Caki2 (cell line): ENCODE measurements at places on chromosomes 2 and 18. TPM values are rescaled to one million over a fixed set of nuclear protein-coding genes. Genes with fewer than 3 reads are reported as not detected.

RNU2-63P gene
- not detected in 2 replicates for total RNA-seq

DNA sequence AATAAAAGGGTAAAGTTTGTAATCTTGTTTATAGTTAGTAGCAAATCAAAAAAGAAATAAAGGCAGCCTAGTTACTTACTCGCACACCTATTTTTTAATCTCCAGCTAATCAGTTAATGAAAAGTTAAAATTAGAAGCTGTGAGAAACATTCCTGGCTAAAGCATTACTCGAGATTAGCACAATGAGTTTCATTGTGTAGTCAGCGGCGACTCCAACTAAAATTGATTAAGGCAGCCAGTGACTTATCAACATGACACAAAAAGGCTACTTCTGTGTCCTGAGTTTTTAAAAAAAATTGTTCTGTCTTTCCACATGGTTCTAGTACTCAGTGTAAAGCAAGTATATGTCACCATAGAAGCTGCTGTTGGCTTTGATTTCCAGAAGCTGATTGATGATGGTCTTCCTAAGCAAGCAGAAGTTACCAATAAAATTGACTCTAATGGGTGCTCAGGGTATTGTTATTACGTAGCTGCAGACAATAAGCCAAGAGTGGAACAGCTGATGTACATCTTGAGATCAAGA lies 159.2 kb downstream of the CPS1 start:
- no peak for DNase-seq

GRCh38 chr2:32962690-32963089 lies 15.9 kb downstream of the LTBP1 start:
- no peak for DNase-seq

DNA sequence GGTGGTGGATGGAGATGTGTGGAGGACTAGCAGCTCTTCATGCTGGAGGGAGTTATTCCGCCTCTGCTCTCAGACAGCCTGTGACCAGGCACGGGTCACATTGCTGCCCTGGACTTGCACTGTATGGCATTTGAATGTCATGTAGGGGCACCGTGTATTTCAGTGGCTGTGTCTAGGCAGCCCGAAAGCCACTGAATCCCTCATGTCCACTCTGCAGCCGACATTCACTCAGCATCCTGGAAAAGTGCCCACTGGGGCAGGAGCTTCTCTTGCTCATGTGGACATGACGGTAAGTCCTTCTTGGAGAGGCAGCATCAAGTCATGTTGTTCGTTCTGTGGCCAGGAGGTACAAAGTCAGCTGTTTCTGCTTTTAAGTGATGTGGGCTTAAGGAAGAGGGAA lies 127.9 kb downstream of the SH3RF3 start:
- DNase-seq = no peak

DNA sequence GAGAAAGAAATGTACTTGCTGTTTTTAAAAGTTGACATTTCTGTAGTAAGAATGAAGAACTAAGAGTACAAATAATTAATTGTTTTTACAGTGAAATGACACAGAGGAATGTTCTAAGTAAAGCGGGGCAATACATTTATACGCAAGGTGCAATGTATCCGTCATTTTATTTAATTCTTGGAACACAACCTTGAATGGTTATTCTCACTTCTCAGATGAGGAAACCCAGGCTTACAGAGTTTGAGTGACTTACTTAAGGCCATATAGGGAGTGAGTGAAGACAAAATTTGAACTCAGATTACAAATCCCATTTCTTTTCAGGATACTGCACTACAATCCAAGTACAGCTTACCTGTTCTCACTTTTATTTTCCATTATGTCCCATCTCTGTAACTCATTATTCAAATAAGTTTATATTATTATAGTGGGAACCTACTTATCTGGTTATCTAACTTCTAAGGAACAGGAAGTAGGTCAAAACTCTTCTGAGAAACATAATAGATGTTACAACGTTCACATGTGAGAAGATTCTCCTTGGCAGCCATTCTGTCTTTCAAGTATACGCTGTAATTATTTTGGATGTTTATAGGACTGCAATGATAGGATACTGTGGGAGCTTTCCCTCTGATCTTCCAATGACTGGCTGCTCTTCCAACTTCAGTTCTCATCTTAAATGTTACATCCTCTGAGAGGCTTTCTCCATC lies 12.3 kb upstream of the STK17B start:
- DNase-seq = no peak

DNA sequence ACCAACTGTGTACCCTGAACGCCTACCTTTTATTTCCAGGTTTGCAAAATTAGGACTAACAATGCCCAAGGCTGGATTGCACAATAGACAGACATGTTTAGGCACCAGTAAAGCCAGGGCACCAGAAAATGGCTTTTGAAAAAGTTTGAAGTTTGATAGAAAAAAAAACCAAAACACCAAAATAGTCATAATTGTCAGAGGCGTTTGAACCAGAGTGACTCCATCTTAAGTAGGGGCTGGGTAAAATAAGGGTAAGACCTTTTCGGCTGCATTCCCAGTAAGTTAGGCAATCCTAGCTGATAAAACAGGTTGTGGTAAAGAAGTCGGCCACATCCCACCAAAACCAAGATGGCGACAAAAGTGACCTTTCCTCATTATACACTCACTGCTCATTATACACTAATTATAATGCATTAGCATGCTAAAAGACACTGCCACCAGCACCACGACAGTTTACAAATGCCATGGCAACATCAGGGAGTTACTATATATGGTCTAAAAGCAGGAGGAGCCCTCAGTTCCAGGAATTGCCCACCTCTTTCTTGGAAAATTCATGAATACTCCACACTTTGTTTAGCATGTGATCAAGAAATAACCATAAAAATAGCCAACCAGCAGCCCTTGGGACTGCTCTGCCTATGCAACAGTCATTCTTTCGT lies 105.1 kb upstream of the MSH2 start:
- no peak for DNase-seq

- no peak for DNase-seq
Measured at GRCh38 chr2:174572556-174572955, 25.0 kb downstream of the WIPF1 start.

GRCh38 chr2:58906081-58906645 lies 665.0 kb upstream of the FANCL start:
- DNase-seq = no peak
